ENCODE measurements at places on chromosomes 1 and 21.

DNA sequence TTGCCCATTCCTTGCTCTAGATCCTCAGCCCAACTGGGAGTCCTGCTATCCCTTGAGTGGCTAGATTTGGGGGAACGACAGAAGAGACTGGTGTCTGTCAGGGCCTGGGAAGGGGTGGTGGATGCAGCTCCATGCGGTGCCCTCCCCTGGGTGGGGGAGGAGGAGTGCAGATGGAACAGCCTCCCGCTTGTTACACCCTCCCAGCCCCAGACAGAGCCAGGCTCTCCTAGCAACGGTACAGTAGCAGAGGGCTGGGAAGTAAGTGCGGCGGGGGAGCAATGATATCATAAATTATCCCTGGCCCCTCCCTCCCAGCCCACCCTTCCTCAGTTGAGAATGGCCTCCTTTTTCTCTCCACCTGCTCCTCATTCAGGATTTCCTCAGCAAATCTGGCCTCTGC lies 37.2 kb downstream of the RHBG start:
- DNase-seq, result no peak

DNA sequence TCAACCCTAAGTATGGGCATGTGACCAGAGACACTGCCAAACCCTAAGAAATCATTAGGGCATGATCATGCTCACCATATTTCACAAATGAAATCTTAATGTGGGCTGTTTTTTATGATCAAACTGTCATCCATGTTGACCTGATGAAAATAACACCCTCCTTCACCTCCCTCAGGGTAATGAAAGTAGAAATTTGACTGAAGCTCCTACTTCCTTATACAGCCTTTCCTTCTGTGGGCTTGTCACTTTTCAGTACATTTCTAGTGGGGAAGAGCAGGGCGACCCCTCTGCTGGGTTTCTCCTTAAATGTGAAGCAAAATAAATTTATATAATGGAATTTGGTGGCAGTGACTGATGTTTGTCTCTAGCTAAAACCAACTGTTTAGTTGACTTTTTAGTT lies 25.9 kb downstream of the IVNS1ABP start:
- no peak for DNase-seq

- DNase-seq, result no peak
Observed at GRCh38 chr1:24849672-24850295, 80.3 kb downstream of the RUNX3 start.

DNA sequence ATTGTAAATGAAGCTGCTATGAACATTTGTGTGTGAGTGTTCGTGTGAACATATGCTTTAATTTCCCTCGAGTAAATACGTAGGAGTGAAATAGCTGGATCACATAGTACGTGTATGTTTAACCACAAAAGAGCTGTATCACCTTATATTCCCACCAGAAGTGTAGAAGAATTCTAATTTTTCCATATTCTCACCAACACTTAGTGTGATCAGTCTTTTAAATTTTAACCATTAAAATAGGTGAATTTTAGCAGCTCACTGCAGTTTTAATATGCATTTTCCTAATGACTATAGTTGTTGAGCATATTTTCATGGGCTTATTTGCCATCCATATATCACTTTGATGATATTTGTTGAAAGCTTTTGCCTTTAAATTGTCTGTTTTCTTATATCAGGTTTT lies 741.2 kb downstream of the PTPRU start:
- no peak for DNase-seq

GRCh38 chr1:114253900-114254299 lies 100.2 kb upstream of the SYT6 start:
- no peak for DNase-seq

Measured in neuronal stem cell (in vitro differentiated cells).